Cardiac ventricle fibroblast (primary cell): ENCODE measurements at places on chromosomes 12 and 14. TPM values are rescaled to one million over a fixed set of nuclear protein-coding genes. Genes with fewer than 3 reads are reported as not detected.

The KLRF1 gene
- total RNA-seq = not detected in 2 replicates

The RERGL gene
- total RNA-seq = not detected in 2 replicates

The RTN1 gene
- total RNA-seq = 0.12 and 0.34 TPM in 2 replicates

The KLHL33 gene
- total RNA-seq = 0.31 TPM in 1 of 2 replicates, not detected in the other

The ERP27 gene
- total RNA-seq = 0.37 TPM in 1 of 2 replicates, not detected in the other

The ANKRD33 gene
- 0.44 TPM in 1 of 2 replicates, not detected in the other for total RNA-seq

The NAP1L1 gene
- 271 and 317 TPM in 2 replicates for total RNA-seq

The LDHB gene
- 399 and 436 TPM in 2 replicates for total RNA-seq

The ALG10B gene
- total RNA-seq = 2.5 TPM in 2 replicates

The POTEM gene
- total RNA-seq = not detected in 2 replicates

The TAS2R7 gene
- total RNA-seq = not detected in 2 replicates

The CDK4 gene
- 107 and 144 TPM in 2 replicates for total RNA-seq

The TMEM119 gene
- 21.3 and 27.7 TPM in 2 replicates for total RNA-seq

The LRIG3 gene
- 17.5 and 20.3 TPM in 2 replicates for total RNA-seq

The EML5 gene
- not detected in 2 replicates for total RNA-seq

The TAS2R19 gene
- 0.94 and 0.98 TPM in 2 replicates for total RNA-seq

The CISTR gene
- not detected in 2 replicates for total RNA-seq

The IKZF4 gene
- total RNA-seq = 2.6 and 4.5 TPM in 2 replicates

The PZP gene
- not detected in 2 replicates for total RNA-seq

The KRT3 gene
- not detected in 2 replicates for total RNA-seq

The MYO1H gene
- not detected in 2 replicates for total RNA-seq

The TAS2R31 gene
- total RNA-seq = 0.44 and 2.4 TPM in 2 replicates

The FSCB gene
- not detected in 2 replicates for total RNA-seq

The HEATR5A gene
- total RNA-seq = 14.9 and 26.4 TPM in 2 replicates

The FAIM2 gene
- total RNA-seq = 209 and 210 TPM in 2 replicates

The EDDM3A gene
- total RNA-seq = not detected in 2 replicates

The SERPINA1 gene
- total RNA-seq = 0.20 TPM in 1 of 2 replicates, not detected in the other

The COCH gene
- 0.20 TPM in 1 of 2 replicates, not detected in the other for total RNA-seq

The TRIM9 gene
- total RNA-seq = 2.5 and 5.3 TPM in 2 replicates

The AQP2 gene
- total RNA-seq = 0.31 TPM in 1 of 2 replicates, not detected in the other

The NFYB gene
- total RNA-seq = 43.9 and 66.0 TPM in 2 replicates

The C3AR1 gene
- 0.25 TPM in 1 of 2 replicates, not detected in the other for total RNA-seq

The SMAGP gene
- total RNA-seq = 9.7 and 12.9 TPM in 2 replicates

The TUBA1B gene
- total RNA-seq = 289 and 345 TPM in 2 replicates

The GEMIN2 gene
- total RNA-seq = 16.1 and 21.0 TPM in 2 replicates

The ALG10 gene
- total RNA-seq = 3.7 and 6.8 TPM in 2 replicates

The GAS2L3 gene
- 3.3 and 3.6 TPM in 2 replicates for total RNA-seq

The CDKL1 gene
- total RNA-seq = 6.7 and 9.0 TPM in 2 replicates

The RNU4-1 gene
- total RNA-seq = under 0.01 TPM in 2 replicates

The GCH1 gene
- 0.64 and 2.9 TPM in 2 replicates for total RNA-seq

The TMX1 gene
- total RNA-seq = 25.6 and 32.7 TPM in 2 replicates

The NTS gene
- total RNA-seq = not detected in 2 replicates

The TMEM253 gene
- total RNA-seq = not detected in 2 replicates

The TMEM132C gene
- total RNA-seq = 5.9 and 6.5 TPM in 2 replicates

The KLRC3 gene
- not detected in 2 replicates for total RNA-seq

The SIX1 gene
- 0.12 and 0.20 TPM in 2 replicates for total RNA-seq

The NOXRED1 gene
- total RNA-seq = 0.20 TPM in 1 of 2 replicates, not detected in the other

The PIWIL1 gene
- total RNA-seq = not detected in 2 replicates

The JAG2 gene
- 0.81 and 1.9 TPM in 2 replicates for total RNA-seq

The PIANP gene
- total RNA-seq = not detected in 2 replicates

The EXOC3L4 gene
- 1.9 TPM in 1 of 2 replicates, not detected in the other for total RNA-seq

The EEA1 gene
- total RNA-seq = 46.2 and 48.8 TPM in 2 replicates

The LRRK2 gene
- 4.9 and 5.8 TPM in 2 replicates for total RNA-seq
